ENCODE measurements at places on chromosomes 3 and 15. TPM values are rescaled to one million over a fixed set of nuclear protein-coding genes. Genes with fewer than 3 reads are reported as not detected.

DNA sequence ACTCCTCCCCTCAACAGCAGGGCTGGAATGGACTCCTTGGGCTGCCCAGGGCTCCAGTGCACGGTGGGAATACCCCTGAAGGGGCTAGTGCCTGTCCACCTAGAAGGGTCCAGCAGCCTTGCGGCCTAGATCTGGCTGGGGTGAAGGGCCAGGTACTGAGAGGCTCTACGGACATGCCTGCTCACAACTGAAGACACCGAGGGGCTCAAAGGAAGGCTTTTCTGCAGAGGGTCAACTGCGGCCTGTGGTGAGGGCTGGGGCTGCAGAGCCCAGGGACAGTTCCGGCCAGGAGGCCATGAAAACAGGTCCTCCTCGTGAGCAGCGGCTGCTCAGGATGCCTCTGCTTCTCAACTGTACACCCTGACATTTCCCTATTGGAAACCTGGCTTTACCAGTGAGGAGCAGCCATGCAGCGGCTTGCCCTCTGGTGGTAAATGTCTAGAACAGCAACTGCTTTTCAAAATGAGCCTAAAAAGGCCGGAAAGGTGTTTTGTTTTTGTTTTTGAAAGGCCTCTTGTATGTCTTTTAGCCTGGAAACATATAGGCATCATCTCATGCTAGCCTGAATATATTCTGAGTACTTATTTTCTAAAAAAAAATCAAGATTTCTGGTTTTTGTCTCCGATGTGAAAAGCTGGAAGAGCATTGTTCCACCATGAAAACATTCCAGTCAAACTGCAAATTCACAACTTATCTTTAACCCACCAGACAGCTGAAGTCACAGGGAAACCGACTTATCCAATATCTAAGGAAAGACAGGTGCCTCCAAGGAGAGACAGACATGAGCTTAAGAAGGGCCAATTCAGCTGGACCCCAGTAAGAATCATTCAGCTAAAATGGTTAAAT is 163.4 kb downstream of the KLF13 start:
- DNase-seq, result no peak

The RAF1 gene
- total RNA-seq, result 118 TPM

- no peak for DNase-seq
Observed at GRCh38 chr3:30199855-30200254, 406.5 kb upstream of the TGFBR2 start.

- no peak for DNase-seq
Observed at GRCh38 chr3:62605413-62606068, 232.2 kb upstream of the FEZF2 start.

DNA sequence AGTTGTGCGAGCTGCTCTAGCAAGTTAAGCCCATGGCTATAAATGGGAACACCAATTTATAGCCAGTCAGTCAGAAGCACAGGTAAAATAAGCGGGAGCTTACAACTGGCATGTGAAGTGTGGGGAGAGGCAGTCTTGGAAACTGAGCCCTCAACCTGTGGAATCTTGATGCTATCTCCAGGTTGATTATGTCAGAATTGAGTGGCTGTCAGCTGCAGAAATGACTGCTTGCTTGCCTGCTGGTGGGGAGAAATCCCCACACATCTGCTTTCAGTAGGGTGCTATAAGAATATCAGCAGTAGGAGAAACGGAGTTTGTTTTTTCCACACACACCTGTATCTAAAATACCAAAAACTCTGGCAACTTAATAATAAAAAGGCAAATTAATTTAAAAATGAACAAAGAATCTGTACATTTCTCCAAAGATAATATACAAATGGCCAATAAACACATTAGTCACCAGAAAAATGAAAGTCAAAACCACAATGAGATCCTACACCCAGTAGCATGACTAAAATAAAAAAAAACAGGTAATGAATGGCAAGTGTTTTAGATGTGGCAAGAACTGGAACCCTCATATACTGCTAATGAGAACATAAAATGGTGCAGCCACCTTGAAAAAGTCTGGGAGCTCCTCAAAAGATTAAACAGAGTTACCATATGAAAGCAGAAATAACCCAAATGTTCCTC is 26.0 kb upstream of the MAP4 start:
- DNase-seq, result no peak

GRCh38 chr15:62306851-62307504 is 141.9 kb upstream of the C2CD4B start:
- DNase-seq, result no peak

DNA sequence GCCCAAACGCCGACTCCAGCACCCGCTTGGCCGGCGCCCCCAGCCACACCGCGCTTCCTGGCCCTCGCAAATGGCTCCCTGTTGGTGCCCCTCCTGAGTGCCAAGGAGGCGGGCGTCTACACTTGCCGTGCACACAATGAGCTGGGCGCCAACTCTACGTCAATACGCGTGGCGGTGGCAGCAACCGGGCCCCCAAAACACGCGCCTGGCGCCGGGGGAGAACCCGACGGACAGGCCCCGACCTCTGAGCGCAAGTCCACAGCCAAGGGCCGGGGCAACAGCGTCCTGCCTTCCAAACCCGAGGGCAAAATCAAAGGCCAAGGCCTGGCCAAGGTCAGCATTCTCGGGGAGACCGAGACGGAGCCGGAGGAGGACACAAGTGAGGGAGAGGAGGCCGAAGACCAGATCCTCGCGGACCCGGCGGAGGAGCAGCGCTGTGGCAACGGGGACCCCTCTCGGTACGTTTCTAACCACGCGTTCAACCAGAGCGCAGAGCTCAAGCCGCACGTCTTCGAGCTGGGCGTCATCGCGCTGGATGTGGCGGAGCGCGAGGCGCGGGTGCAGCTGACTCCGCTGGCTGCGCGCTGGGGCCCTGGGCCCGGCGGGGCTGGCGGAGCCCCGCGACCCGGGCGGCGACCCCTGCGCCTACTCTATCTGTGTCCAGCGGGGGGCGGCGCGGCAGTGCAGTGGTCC is 3.5 kb downstream of the ISLR2 start:
- no peak for DNase-seq

GRCh38 chr3:16808393-16809107 is 76.2 kb upstream of the PLCL2 start:
- no peak for DNase-seq

DNA sequence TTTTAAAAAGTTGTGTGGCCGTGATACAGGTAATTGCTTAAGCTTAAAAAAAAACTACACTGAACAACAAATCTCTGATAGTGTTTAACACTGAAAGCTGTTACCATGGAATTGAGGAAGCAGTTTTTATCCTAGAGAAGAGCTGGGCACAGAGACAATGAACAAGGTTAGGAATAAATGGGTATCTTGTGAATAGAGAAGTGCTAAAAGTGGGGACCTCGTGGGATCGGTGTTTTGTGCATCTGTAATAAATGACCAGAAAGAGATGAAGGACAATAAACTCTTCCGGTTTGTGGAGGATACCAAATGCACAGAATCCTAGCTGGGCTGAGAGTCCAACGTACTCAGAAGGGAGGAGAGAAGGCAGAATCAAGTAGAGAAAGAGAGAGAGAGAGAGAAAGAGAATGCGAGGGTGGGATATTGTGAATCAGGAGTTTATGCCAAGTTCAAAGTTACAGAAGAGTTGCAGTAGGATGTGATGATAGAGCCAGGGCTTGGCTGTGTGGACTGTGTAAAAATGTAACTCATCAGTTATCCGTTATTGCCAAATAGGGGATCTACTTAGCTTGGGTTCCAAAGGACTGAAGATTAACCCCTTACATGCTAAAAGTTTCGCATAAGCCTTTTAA is 148.9 kb downstream of the IL20RB start:
- DNase-seq, result no peak

DNA sequence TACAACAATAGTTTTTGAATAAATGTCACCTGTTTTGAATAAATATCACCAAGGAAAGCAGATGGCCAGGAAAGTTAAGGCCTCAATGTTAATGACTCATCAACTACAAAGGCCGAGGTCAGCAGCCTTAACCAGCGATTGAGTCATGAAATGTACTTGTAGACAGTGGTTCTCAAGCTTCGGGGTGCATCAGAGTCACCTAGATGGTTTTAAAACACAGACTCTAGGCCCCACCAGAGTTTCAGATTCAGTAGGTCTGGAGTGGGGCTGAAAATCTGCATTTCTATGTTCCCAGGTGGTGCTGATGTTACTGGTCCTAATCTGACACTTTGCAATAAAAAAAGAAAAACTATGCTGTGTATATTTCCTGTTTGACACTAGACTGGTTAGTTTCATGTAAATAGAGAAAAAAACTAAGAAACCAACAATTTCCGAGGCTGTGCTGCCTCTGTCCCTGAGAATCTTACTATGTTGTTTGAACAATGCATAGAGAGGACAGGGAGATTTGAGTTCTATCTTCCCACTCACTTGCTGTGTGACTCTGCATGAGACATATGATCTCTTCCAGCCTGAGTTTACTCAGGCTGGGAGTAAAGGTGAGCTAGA is 9.8 kb downstream of the RAB27A start:
- no peak for DNase-seq

The KLHL40 gene
- total RNA-seq, result 0.57 TPM

DNA sequence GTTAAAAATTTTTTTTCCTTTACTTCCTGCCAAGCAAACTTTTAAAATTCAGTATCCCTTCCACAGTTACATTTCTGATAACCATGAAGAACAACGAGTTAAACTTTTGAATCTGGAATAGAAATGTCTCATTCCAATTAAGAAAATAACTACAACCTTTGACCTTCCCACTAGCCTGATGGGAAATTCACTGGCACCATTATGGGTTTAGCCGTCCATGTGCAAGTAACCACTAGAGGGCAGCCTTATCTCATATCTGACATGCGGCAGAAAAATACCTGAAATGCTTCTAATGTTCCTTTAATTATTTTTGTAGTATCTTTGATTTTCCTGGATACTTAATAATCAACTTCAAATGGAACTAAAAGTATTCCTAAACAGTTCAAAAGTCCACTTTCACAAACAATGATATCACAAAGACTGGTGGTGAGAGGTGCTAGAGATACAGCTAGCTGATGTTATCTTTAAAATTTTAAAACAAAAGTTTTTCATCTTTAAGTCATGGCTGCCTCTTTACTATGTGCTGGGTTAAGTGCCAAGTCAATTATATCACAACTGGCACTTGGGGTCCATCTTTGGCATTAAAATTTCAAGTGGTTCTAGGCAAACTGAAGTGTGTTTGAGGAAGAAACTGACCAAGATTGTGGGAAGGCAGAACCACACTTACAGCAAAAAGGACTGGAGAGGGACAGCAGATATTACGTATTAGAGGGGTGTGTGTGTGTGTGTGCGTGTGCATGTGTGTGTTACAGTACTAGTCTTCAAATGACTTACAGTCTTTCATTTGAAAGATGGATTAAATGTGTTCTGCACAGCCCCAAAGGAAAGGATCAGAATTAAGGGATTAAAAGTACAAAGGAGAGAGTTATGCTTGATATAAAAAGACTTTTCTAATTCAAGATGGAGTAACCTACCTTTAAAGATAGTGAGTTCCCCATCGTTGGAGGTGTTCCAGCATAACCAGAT is 107.1 kb upstream of the ICE2 start:
- DNase-seq, result no peak

The LRRC49 gene
- total RNA-seq, result 83.2 TPM

The PPARG gene
- total RNA-seq, result 7.8 TPM

GRCh38 chr3:127018306-127018828 is 35.5 kb downstream of the PLXNA1 start:
- no peak for DNase-seq

The SCAPER gene
- total RNA-seq, result 31.9 TPM

Measured in cardiac septum (tissue), 1 donor.